Adipose tissue (tissue), 3 donors: ENCODE measurements at places on chromosomes 5 and 9. TPM values are rescaled to one million over a fixed set of nuclear protein-coding genes. Genes with fewer than 3 reads are reported as not detected.

Gene SELENOP
- 442 TPM for polyA plus RNA-seq

Gene ADAMTSL1
- polyA plus RNA-seq, result 1.5 TPM

Gene FCN2
- 0.84 TPM for polyA plus RNA-seq

Gene CBY3
- not detected for polyA plus RNA-seq

Gene TLX3
- polyA plus RNA-seq, result not detected

Gene LRRC26
- polyA plus RNA-seq, result 0.40 TPM

Gene DAB2
- 10.8 TPM for polyA plus RNA-seq

Gene IL7R
- polyA plus RNA-seq, result 4.3 TPM

Gene SLC6A3
- polyA plus RNA-seq, result 0.15 TPM

Gene TGFBI
- 62.2 TPM for polyA plus RNA-seq

Gene ECM2
- 19.1 TPM for polyA plus RNA-seq

Gene OBP2B
- polyA plus RNA-seq, result not detected

Gene PCDHGA2
- polyA plus RNA-seq, result 1.3 TPM

Gene CHSY3
- 0.22 TPM for polyA plus RNA-seq

Gene PCDHB7
- 0.79 TPM for polyA plus RNA-seq

Gene NSMF
- polyA plus RNA-seq, result 38.2 TPM

Gene SLCO6A1
- not detected for polyA plus RNA-seq

Gene RAD50
- 6.3 TPM for polyA plus RNA-seq

Gene NR5A1
- polyA plus RNA-seq, result 0.03 TPM

Gene PITX1
- 1.4 TPM for polyA plus RNA-seq
